GM19239 (cell line): ENCODE measurements at places on chromosomes 11 and 22.

DNA sequence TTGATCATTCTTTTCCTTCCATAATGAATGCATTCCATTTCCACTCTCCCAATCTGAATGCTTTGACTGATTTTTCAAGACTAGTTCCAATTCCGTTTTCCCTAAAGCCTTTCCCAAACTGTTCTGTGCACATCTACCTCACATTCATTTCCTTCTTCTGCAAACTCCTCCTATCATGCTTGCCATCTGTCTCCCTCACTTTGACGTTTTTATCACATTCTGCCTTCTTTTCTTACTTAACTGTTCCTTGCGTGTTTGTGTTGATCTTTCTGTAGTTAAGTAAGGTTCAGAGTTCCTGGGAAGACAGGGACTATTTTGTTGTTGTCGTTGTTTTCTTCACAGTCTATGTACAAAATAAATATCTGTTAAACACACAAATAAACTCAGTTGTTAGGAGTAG, 179.0 kb downstream of the NXPE2 start:
- DNase-seq = no peak

- no peak for DNase-seq
Measured at GRCh38 chr11:13184295-13184794, 93.2 kb upstream of the BMAL1 start.

DNA sequence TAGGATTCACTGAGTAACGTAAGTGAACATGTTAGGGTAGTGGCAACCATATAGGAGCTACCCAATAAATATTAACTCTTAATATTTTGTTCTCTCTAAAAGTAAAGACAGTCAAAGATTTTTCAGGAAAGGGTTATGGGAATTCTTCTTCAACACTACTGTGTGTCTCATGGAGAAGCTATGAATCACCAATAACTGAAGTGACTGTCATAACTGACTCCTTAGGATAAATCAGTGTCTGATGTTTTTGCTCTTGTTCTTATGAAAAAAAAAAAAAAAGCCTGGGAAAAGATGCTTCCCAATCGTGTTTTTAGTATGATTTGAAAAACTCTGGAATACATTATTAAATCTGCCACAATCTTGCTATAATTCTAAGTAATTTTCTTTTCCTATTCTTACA, 111.2 kb upstream of the CEP126 start:
- DNase-seq = no peak

- DNase-seq = no peak
Measured at GRCh38 chr22:44243761-44244160, 63.0 kb downstream of the PARVG start.

- DNase-seq = no peak
Measured at GRCh38 chr11:2522631-2523255, 77.9 kb downstream of the KCNQ1 start.

- DNase-seq = no peak
Measured at GRCh38 chr11:10436224-10436623, 18.8 kb upstream of the AMPD3 start.

DNA sequence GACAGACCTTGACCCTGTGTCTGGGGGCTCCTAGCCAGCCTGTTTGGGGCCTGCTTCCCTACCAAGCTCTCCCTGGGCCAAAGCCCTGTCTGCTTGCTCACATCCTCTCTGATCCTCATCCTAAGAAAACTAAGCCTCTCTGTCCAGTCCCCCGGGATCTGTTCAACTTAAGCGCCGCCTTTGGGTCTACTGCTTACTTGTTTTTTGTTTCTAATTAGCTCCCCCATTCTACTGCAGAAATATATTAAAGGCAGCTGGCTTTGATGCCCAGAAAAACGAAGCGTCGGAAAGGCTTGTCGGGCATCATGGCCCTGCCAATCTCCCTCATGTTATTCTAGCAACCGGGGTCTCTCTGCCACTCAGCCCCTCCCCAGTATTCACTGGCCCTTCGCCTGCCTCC, 3.4 kb downstream of the DSCAML1 start:
- DNase-seq = no peak

GRCh38 chr11:69830086-69830485, 10.9 kb upstream of the FGF3 start:
- DNase-seq = no peak

DNA sequence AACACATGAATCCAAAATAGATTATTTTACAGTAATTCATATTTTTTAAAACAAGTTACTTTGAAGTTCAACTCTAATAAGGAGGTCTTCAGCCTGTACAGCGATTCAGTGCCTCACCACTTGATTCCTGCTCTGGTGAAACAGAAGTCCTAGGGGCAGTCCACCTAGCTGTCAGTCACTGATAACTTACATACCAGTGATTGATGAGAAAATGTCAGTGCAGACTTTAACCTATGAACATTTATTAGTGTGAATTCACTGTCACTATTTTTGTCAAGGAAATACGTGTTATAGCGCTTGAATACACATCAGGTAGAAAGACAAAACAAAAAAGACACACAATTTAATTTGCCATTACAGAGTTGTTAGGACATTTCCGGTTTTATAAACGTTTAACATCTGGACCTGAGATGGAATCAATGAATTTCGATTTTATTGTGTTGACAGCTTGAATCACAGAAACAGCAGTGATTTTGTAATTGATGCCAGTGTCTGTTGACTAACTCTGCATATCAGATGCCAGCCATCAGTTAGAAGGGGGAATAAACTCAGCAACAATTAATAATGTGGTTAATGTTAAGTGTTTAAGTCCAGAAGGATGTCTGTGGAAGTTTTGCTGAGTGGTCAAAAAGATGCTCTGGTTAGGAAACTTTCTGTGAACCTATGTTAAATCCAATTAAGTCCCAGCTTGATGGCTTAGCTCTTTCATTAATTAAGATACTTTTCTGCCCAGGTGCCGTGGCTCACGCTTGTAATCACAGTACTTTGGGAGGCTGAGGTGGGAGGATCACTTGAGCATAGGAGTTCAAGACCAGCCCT, 34.5 kb downstream of the ELF5 start:
- DNase-seq = no peak

DNA sequence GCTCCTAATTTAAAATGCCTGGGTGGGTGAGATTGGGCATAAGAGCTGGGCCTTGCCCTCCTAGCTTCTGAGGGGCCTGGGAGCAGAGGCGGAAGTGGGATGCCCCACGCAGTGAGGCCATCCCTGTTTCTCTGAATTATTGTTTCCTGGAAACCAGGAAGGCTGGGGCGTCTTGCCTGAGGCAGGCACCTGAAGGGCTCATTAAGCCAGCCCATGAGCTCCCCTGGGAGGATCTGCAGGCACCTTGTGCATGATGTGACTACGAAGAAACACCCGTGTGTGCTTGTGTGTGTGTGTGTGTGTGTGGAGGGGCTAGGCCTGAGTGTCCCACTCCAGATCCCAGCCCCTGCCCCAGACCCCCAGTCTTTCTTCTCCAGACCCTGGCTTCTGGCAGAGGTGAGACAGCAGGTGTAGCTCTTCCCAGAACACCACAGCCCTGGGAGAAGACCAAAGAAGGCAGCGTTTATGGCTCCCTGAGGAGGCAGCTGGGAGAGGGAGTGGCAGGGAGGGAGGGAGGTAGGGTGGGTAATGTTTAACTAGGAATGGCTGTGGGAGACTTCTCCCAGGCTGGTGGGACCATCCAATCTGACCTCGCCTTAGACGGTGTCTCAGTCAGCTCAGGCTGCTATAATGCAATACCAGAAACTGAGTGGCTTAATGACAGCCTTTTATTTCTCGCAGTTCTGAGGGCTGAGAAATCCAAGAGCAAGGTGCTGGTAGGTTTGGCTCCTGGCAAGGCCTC, 2.1 kb upstream of the BATF2 start:
- no peak for DNase-seq

GRCh38 chr11:109019342-109019936, 354.6 kb downstream of the DDX10 start:
- no peak for DNase-seq

GRCh38 chr11:68343761-68344256, 31.4 kb downstream of the LRP5 start:
- no peak for DNase-seq

GRCh38 chr11:78417175-78417887, at the start of gene GAB2:
GAB2 (minus strand) TSS chr11:78417820; CDS start chr11:78417720, 100 bp downstream.
- no peak for DNase-seq

- no peak for DNase-seq
Measured at GRCh38 chr11:107707807-107708206, 4.0 kb downstream of the SLN start.

DNA sequence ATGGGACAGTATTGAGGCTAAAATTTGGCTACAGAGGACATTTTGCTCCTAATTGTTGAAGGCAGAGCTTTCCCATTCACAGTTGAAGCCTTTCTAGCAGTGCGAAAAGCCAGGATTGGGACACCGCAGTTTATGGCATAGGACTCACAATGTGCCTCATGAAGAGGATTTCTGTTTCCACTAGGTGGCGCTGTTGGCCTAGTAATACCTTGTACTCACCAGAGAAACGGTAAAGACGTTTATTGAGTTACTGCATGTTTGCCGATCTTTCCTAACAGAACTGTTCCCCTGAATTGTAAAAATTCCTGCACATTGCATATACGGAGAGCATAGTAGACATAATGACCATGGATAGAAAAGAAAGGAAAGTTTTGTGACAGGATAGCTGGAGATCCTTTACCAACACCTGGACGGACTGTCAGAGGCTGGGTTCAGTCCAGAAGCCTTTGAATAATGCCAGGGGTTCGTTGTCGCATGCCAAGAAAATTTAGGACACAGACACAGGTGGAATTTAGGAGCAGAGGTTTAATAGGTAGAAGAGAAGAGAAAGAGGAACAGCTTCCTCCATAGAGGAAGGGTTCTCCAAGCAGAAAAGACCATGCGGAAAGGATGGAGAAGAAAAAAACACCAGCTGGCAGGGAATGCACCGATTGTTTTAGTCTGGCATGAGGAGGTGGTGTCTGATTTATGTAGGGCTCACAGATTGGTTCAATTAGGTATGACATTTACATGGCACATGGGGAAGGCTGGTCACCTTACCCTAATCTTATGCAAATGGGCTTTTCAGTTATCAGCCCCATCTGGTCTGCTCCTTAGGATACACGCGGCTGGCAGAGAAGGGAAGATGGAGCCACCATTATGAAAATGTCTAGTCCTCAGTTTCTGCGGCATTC, 10.8 kb upstream of the OR51D1 start:
- DNase-seq = no peak

- DNase-seq = no peak
Measured at GRCh38 chr11:1618231-1618630, 3.7 kb downstream of the KRTAP5-4 start.

DNA sequence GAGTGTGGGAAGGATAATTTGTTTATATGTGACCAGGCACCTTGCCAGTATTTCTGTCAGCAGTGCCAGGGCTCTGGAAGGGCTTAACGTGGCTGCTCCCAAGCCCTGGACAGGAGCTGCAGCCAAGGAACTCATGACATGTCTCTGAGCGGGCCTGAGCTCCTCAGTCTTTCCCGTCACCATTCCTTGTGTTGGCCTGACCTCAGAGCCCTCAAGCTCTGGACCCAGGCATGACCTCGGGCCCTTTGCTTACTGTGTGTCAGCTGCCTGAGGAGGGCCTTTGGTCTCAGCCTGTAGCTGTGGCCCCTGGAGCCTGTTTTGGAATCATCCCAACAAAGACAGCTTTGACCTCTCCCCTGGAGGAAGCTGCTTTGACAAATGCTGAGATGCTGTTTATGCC, 264.1 kb upstream of the PLET1 start:
- no peak for DNase-seq

GRCh38 chr22:48754611-48755058, 1073.0 kb downstream of the BRD1 start:
- no peak for DNase-seq

DNA sequence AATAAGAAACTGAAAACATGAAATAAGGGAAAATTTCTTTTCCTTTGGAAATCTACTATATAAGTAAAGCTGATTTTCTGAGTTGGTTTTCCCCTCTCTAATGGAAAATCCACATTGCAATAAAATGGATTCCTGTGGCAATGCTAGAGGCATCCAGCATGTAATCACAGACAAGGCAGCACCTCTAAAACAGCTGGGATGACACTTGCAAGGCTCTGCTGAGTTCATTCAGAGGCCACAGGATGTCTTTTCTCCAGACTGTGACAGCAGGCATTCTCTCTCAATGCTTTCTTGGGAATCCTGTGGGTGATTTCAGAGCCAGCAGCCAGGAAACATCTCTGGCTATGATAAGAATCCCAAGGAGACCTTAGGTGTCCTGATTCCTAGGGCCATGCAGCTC, 201.3 kb upstream of the BLID start:
- DNase-seq = no peak

GRCh38 chr11:81658722-81659121, 1074.9 kb downstream of the FAM181B start:
- DNase-seq = no peak

DNA sequence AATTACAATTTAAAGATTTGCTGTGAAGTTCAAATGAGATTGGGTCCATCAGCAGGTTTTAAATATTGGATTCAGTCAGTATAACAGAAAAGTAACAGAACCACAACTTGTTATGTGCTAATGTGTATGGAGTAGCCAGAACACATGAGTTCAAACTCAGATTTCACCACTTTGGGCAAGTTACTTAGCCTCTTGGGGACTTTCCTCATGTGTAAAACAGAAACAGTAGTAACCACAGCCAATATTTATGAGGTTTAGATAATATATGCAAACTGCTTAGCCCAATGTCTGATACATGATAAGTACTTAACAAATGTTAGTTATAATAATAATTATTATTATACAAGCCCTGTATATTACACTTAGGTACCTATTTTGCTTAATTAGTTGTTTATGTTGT, 21.8 kb upstream of the SLC5A12 start:
- DNase-seq = no peak

- no peak for DNase-seq
Measured at GRCh38 chr22:19875061-19875530, 20.4 kb upstream of the GNB1L start.

DNA sequence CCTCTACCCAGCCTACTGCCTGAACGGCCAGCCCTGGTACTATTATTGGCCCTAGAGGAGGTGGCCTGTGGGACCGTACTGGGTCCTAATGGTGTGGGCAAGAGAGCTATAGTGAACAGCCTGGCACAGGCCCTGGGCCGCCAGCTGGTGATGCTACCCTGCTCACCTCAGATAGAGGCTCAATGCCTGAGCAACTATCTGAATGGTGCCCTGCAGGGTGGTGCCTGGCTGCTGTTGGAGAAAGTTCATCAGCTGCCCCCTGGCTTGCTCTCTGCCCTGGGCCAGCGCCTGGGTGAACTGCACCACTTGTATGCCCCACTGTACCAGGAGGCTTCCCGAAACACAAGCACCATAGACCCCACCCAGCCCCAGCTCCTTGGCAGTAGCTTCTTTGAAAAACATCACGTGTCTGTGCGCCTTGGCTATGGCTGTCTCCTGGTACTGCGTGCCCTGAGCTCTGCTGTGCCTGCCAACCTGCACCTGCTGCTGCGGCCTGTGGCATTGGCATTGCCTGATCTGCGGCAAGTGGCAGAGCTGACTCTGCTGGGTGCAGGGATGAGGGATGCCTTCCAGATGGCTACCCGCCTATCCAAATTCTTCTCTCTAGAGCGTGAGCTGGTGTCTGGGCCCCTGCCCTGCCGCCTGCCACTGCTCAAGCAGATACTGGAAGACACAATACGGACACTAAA, 49.0 kb downstream of the DNHD1 start:
- DNase-seq = no peak
